Amniotic stem cell (primary cell): ENCODE measurements at places on chromosomes 3 and 15.

GRCh38 chr15:100129677-100130076 lies 212.1 kb downstream of the ADAMTS17 start:
- no peak for DNase-seq

- DNase-seq, result no peak
Observed at GRCh38 chr3:126100269-126100633, 16.3 kb upstream of the SLC41A3 start.

DNA sequence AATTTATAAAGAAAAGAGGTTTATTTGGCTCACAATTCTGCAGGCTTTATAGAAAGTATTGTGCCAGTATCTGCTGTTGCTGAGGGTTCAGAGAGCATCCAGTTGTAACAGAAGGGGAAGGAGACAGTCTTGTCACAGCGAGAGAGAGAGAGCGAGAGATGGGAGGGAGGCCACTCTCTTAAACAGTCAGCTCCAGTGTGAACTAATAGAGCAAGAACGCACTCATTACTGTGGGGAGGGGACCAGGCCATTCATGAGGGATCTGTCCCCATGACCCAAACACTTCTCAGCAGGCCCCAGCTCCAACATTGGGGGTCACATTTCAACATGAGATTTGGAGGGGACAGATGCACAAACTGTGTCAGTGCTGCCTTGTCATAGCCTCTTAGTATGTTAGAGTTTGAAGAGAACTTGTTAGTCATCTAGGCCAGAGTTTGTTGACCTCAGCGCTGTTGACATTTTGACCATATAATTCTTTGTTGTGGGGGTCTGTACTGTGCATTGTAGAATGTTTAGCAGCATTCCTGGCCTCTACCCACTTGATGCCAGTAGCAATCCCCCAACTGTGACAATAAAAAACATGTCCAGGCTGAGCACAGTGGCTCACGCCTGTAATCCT lies 15.3 kb downstream of the STARD9 start:
- no peak for DNase-seq

DNA sequence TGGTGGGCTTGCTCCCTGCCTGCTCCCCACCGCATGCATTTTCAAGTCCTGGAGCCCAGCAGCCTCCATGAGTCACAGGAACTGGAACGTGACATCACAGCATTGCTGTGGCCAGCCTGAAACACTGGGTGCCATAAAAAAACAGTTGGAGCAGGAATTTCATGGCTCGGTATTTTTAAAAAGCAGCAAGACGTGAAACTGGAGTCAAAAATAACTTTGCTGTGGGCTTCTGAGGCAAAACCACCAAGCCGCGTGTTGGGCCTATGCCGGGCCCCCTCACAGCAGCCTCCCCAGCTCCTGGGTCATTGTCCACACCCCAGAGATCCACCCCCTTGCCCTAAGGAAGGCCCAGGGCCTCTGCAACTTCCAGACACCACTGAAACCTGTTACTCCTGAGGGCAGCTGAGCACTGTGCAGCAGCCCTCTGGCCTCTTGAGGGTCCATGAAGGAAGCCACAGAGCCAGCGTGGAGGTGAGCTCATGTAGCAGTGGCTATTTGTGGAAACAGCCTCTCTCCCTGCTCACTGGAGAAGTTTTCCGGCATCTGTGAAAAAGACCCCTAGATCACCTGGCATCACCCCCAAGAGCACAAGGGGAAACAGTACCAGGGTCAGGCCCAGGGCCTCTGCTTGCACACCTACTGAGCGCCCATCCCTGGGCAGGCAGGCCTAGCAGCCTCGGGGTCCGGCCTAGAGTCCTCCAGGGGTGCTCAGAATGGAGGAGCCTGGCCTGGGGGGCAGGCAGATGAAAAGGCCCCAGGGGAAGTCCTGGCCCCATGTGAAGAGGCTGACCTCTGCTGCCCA lies 34.0 kb upstream of the DUSP7 start:
- peak; percentile 35 for DNase-seq

GRCh38 chr3:138332472-138333073 lies 2.9 kb upstream of the NME9 start:
- DNase-seq, result no peak

DNA sequence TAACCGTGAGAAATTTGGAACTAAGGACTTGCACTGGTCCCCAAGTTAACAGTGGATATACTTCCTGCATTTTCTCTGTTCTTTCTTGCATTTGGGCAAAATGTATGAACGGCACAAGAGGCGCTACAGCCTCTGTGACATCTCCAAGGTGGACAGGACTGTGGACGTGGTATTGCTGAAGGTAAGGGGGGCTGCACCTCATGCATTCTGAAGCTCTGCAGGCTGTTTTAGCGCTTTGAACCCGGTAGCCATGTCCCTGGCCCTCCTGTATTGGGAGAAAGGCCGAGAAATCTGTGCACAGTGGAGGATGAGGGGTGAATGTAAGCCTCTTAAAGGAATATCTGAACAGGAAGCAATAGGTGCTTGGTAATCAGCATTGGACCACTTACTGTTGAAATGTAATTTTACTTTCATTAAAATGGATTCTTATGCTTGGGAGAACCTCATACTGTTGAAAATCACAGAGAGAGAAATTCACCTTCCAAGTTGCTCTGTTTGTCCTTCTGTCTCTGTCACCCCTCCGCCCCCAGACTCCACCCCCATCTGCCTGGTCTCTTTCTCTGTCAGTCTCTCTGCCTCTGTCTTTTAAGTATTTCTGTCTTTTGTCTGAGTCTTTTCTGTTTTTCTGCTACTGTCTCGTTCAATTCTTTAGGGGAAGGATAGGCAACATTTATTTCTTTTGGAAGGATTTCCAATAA lies 174.6 kb downstream of the KLHL25 start:
- no peak for DNase-seq

GRCh38 chr3:64178419-64178818 lies 46.8 kb downstream of the PRICKLE2 start:
- no peak for DNase-seq

DNA sequence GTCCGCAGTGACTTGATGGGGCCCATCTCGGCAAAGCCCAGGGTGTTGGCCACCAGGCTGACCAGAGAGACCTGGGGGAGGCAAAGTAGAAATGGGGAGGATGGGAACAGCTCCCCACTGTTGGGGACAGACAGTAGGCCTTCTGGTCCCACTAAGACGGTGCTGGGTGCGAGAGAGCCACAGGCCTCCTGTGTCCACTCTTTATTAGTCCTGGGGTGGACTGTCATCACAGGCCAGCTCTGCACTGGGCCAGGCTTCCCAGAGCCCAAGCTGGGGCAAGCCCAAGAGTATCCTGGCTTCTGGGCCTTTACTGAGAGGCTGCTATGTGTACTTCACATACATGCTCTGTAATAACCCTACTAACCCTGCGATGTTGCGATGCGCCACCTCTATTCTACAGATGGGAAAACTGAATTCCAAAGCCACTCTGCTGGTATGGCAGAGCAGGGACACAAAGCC lies 66.4 kb downstream of the EXOG start:
- DNase-seq, result no peak
